ENCODE measurements at places on chromosomes 12 and 14.

- DNase-seq = no peak
Observed at GRCh38 chr14:75341620-75342019, 63.0 kb downstream of the FOS start.

- no peak for DNase-seq
Observed at GRCh38 chr14:55832122-55832911, 252.3 kb downstream of the KTN1 start.

- DNase-seq = no peak
Observed at GRCh38 chr12:73951956-73952703, 585.5 kb upstream of the ATXN7L3B start.

GRCh38 chr12:42059127-42059526 lies 85.5 kb downstream of the GXYLT1 start:
- DNase-seq = no peak

DNA sequence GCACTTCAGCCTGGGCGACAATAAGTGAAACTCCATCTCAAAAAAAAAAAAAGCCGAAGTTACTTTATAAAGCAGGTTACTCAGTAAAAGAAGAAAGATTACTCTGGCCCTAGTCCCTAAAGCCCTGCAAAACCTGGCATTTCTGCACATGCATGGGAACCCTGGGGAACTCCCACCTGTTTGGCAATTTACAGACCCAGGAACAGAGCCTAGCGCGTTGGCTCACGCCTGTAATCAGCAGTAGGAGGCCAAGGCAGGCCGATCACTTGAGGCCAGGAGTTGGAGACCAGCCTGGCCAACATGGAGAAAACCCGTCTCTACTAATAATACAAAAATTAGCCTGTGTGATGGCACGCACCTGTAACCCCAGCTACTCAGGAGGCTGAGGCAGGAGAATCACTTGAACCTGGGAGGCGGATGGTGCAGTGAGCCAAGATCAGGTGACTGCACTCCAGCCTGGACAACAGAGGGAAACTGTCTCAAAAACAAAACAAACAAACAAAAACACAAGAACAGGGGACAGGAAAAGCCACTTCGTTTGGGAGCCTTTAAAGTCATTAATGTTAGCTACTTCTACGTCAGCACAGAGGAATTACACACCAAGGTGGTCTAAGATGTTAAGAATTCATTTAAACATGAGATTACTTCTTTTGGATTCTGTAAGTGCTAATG lies 34.1 kb upstream of the SPTSSA start:
- DNase-seq = no peak

DNA sequence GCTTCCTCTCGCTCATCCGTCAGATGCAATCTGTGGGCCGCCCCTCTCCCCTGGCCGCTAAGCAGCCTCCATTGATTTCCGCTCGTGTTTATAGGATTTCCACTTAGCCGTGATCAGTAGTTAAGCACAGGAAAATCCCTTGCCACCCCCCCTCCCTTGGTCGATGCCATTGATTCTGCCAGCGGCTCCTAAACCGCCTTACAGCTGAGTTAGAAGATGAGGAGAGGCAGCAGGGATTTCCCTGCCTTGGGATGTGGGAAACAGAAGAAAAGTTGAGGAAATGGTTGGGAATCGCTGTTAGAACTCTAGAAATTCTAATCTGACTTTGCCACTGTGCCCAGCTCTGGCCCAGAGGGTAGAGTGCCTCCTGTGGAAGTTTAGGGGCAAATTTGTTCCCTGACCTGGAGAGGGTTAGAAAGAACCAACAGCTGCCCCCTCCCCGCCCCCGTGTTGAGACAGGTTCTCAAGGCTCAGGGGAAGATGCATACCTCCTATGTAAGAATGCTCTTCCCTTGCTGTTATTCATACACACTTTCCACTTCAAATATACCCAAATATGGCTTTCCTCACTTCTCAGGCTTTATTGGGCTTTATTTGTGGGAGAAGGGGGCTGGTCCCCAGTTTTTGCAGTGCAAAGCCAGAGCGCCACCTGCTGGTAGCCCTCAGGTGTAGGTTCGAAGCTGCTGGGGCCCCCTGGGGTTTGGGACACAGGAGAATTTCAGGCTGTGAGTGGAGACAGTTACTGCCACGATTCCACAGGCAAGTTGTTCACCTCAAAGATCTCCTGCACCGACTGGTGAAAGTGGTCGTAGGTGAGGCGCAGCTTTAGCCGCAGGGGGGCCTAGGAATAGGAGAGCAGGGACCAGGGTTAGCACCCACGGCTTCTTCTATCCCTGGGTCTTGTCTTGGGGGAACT lies 3.2 kb downstream of the THTPA start:
- DNase-seq = peak; percentile 83

DNA sequence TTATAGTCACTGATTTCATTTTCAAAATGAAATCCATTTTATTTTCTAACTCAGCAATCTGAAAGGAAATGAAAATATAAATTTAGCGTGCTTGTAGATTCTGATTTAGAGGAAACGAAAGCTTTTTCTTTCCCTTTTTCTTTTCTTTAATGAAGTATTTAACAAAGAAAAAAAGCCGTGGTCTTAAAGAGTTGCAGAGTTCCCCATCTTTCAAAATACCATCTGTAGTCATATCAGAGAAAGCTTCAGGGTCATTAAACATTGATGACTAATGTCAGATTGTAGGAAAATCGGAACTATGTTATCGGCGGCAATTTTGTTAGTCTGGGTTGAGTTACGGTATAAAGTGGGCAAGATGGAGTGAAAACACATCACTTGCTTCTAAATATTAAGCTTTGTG lies 32.3 kb downstream of the DRAM1 start:
- no peak for DNase-seq

GRCh38 chr12:115129727-115130126 lies 445.8 kb upstream of the TBX3 start:
- no peak for DNase-seq

Measured in activated CD4-positive, alpha-beta T cell treated with anti-CD3 and anti-CD28 coated beads for 48 hours (primary cell).